ENCODE measurements at places on chromosomes 16 and 17. TPM values are rescaled to one million over a fixed set of nuclear protein-coding genes. Genes with fewer than 3 reads are reported as not detected.

Gene NOS2
- total RNA-seq: 0.22 TPM

Gene SLC2A4
- total RNA-seq: 0.60 TPM

Gene MAF
- 23.8 TPM for total RNA-seq

Gene GRIN2A
- not detected for total RNA-seq

Gene MEIOB
- total RNA-seq: not detected

Gene NPIPA1
- total RNA-seq: 29.4 TPM

Data from lung microvascular endothelial cell (primary cell).